ENCODE measurements at places on chromosomes 12 and 14.

DNA sequence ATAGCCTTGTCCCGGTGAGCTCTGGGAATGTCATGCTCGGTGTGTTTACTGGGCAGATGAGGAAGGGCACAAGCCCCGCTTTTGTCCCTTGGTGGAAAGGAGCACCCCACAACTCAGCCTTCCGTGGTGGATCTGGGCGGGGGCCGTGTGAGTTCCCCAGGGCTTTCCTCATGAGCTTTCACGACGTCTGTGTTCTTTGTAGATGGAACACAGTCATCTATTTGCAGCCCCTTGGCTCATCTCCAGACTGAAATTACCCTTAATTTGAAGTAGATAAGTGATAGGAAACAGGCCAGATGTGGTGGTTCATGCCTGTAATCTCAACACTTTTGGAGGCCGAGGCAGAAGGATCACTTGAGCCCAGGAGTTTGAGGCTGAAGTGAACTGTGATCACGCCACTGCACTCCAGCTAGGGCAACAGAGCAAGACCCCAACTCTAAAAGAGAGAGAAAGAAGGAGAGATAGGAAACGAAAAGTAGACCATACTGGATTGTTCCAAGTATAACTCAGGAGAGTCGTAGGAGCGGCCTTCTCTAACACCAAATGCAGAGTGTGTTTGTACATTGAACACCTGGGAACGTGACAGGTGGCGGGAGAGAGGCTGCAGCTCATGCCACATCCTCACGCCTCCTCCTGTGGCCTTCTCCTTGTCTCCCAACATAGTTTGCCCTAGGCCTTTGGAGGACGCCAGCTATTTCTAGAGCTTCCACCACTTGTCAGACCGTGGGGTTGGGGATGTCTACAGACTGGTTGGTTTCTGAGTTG is 8.8 kb downstream of the P2RX4 start:
- no peak for DNase-seq

DNA sequence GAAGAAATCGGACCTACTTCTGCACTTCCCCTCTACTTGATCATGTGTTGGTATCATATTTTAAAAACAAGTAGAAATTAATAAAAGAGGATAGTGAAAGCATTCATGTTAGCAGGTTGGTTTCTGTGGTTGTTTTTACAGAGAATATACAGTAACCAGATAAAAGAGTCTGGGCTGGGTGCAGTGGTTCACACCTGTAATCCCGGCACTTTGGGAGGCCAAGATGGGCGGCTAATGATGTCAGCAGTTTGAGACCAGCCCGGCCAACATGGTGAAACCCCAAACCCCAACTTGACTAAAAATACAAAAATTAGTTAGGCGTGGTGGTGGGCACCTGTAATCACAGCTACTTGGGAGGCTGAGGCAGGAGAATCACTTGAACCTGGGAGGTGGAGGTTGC is 55.9 kb downstream of the LRP6 start:
- no peak for DNase-seq

DNA sequence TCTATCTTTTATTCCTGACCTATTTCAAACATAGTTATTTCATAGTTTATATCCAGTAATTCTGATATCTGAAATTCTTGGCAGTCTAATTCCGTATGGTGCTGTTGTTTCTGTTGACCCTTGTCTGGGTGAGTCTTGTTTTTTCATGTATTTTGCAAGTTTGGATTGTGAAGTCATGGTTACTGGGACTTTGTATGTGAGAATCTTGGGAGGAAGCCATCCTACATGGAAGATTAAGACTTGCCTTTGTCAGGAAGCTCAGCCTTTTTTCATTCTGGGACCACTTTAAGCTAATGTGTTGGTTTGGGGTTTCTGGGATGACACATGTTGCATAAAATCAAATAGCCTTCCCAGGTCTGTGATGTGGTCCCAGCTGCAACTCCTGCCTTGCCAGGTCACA is 191.6 kb upstream of the E2F7 start:
- no peak for DNase-seq

DNA sequence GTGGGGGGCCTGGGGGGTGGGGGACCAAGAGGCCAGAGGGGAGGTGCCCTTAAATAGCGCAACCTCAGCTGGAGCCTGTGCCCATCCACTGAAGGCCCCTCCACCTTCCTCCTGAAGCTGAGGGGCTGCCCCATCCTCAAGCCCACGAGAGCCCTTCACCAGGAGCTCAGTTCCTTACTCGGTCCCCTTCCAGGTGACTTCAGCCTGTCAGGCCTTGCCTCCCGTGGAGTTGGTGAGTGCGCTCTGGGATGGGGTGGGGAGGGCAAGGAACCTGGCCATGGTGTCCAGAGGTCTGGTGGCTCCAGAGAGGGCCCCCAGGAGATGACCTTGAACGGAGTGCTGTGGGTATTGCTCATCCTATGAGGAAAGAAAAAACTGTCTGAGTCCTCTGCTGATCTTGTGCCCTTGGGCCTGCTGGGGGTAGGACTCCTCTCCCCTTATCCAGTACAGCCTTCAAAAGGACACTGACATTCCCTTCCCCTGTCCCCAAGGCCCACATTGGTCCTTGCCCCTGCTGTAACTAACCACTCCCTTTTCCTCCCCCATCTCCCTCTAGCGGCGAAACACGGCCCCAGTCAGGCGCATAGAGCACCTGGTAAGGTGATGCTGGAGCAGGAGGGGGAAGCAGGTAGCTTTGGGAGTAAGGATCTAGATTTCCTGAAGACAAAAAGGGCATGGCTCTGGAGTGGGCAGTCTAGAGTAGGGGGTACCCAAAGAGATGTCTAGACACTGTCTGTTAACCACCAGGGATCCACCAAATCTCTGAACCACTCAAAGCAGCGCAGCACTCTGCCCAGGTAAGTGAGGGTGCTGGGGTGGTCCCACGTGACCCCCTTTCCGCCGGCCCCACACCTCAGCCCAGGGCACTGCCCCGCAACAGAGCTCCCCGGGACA is 3.6 kb downstream of the TNS2 start:
- peak; percentile 54 for DNase-seq

GRCh38 chr14:99535448-99535847 is 54.2 kb downstream of the CCNK start:
- no peak for DNase-seq

DNA sequence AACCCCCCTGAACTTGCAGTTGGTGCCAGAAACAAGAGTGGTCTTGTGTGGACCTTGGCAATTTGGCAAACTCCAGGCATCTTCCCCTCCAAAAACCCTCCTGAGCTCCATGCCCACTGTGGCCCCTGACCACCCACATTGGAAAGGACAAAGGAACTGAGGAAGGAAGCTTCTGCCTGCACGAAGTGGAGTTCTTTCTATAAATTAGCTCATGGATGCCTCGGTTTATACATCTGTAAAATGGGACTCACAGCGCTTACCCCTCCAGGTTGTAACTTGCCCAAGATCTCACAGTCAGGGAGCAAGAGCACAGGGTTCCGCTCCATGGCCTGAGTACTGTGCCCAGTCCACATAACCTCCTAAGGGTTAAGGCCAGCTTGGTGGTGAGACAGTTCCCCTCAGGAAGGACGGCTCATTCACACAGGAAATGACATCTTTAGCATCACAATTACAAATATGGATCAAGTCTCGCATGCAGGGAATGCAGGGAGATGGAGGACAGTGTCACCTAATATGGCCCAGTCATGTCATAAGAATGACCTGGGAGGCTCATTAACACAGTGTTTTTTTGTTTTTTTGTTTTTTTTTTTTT is 66.6 kb downstream of the CLMN start:
- no peak for DNase-seq

DNA sequence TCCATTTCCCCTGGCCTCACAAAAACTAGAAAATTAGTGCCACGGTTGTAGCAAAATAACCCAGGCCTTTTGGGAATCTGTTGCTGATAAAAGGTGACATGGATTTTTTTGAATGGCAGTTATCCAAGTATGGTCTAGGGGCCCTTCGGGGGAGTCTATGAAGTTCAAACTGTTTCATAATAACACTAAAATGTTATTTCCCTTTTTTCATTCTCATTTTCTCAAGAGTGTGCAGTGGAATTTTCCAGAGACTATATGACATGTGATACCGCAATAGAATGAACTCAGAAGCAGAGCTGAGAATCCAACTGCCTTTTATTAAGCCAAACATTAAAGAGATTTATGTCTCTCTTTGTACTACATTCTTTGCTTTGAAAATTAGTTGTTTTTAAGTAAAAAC is 26.9 kb downstream of the GSTZ1 start:
- no peak for DNase-seq

GRCh38 chr12:132284071-132284826 is 45.1 kb downstream of the GALNT9 start:
- no peak for DNase-seq

GRCh38 chr12:130972586-130972950 is 18.9 kb downstream of the ADGRD1 start:
- DNase-seq: no peak

DNA sequence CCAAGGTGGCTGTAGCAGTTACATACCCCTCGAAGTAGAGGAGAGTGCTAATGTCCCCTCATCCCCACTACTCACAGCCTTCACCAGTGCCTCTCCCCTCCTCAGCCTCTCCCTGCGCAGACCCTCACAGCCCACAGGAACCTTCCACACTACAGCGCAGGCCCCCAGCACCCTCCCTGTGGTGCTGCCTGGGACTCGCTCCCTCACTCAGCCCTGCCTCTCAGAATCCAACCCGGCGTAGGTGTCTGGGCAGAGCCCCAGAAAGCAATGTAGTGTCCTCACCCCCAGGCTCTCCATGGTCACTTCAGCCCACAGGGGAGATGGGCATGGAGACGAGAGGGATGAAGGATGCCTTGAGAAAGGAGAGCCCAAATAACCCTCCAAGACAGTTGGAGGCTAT is 10.9 kb upstream of the ZNF740 start:
- no peak for DNase-seq

GRCh38 chr12:23049180-23049579 is 424.2 kb downstream of the ETNK1 start:
- DNase-seq: no peak

- peak; percentile 80 for DNase-seq
Measured at GRCh38 chr12:108629824-108630476, 3.7 kb downstream of the SELPLG start.

GRCh38 chr12:89103831-89104230 is 248.5 kb downstream of the DUSP6 start:
- DNase-seq: no peak

DNA sequence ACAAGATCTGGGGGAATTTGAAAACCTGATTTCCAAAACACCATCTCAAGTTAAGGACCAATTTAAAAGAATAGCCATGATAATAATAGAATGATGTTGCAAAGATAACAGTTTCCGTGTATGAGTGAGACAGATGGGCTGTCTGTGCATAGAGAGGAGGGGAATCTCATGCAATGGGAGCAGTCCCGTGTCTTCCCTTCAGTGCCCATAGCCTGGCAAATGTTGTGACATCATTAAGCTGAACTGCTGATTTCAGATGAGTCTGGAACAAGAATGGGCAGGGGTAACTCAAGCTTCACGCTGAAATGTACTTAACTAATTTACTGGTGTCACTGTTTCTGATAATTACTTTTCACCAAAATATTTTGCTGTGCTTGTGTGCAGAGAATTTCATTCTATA is 454.0 kb downstream of the FOXG1 start:
- no peak for DNase-seq

GRCh38 chr12:53751336-53752191 is at the start of gene CISTR:
TSS of gene CISTR (minus strand) at chr12:53751979.
- no peak for DNase-seq

DNA sequence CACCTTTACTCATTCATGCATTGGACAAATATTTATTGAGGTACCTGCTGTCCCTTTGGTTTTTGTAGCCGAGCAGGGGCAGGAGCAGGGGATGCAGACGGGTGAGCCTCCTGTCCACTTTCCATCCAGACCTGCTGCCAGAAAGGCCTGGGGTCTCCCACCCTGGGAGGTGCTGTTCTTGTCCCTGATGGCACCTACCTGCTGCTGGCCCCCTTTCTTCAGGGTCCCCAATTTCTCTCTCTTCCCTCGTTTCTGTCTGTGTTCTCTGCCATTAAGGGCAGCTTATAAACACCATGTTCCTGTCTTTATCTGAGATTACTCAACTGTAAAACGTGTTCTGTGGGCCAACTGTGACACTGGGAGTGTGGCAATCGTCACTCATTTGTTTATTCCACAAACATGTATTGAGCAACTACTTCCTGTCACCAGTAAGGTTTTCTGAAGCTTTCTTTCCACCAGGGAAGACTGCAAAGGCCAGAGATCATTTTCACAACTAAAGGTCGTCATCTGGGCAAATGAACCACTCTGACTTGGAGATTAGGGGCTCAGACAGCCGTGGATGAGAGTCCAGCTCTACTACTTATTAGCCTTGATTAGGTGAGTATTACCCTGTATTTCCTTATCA is at the start of gene HAL:
HAL (minus strand) TSS at position 311 of the 625 bp plus-strand sequence. CDS start 434 bp downstream, outside the sequence.
- DNase-seq: no peak

GRCh38 chr12:106840243-106840642 is 65.8 kb downstream of the RIC8B start:
- DNase-seq: no peak

DNA sequence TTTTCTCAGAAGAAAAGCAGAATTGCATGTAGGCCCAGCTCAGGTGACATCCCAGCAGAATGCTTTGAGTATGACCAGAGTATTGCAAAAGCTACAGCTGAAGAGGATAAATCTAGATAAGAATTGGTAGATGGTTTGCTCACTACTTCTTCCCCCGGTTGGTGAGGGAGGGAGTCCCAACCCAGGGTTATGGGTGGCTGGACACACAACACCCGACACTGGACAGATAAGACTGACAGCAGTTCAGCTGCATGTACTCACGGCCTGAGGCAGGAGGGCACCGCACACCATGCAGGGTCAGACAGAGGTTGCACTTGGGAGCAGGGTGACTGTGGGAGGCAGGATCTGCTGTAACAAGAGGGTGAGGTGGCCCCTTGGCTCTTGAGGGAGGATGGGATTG is 1.7 kb upstream of the CLEC4C start:
- no peak for DNase-seq

DNA sequence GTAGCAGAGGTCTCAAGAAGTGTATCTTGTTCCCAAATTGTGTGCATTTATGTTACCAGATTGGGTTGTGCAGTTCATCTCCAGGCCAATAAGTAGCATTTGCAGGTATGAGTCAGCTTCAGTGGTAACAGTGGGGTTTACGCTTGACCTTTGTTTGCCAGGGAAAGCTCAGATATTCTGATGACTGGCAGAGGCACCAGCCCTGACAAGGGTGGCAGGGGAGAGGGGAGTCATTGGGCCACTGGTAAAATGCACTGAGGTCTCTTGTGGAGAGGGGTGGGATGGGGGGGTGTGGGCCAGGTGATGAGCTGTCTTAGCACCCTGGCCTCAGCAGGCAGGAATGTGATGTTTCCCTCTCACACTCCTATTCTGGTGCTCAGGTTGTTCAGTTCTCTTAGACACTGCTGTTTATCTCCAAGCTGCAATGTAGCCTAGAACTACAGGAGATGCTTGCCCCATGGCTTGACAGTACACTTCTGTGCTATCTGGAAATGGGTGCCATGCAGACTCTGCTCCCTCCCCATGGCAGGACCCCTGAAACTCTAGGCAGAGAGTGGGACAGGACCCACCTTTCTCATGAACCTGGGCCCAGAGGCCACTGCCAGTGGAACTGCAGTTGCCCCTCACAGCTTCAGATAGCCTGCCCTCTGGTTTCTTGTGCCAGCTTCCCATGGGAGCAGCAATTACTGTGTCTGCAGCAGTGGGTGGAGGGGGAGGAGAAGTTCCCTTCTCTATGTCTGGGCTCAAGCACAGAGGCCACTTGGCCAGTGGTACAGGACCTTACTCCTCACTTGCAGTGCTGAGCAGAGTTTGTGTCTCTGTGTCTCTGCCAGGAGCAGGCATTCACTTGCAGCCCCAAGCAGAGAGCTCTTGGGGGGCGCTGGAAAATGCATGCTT is 31.9 kb downstream of the USP15 start:
- DNase-seq: no peak

All from hematopoietic multipotent progenitor cell treated with erythropoietin and hydrocortisone succinate and interleukin-3 and kit ligand, for 15 days (in vitro differentiated cells).